ENCODE measurements at places on chromosomes 7 and 10.

GRCh38 chr7:108014747-108015682, 12.1 kb upstream of the LAMB1 start:
- no peak for DNase-seq

GRCh38 chr10:26831936-26832335, 28.8 kb downstream of the ABI1 start:
- DNase-seq: no peak

DNA sequence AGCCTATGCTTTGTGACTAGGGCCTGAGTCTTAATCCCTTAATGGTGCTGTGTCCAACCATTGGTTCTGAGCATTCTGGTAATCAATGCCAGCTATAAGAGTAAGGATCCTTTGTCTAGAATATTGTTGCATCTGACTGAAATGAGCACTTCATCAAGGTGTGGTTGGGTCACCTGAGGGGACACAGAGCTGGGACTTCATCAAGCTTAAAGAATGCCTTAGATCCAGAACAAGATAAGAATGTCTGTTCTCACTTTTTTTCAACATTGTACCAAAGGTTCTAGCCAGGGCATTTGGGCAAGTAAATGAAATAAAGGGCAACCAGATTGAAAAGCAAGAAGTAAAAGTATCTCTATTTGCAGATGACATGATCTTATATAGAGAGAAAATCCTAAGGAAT, 280.4 kb downstream of the MTERF1 start:
- DNase-seq: no peak

DNA sequence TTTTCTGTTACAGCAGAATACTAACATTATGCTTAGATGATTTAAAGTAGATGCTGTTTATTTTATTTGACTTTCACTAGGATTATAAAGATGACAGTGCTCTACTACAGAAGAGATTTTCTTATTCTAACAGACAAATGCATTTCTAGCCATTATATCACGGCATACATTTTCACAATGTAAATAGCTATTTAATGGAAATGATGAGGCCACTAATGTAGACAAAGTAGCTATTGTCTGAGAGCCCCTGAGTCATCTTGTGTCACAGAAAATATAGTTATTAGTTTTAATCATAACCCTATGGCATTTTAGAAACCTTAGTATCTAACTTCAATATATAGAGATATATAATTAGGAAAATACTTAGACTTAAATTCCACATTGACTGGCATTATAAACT, 158.0 kb upstream of the AHR start:
- DNase-seq: no peak

DNA sequence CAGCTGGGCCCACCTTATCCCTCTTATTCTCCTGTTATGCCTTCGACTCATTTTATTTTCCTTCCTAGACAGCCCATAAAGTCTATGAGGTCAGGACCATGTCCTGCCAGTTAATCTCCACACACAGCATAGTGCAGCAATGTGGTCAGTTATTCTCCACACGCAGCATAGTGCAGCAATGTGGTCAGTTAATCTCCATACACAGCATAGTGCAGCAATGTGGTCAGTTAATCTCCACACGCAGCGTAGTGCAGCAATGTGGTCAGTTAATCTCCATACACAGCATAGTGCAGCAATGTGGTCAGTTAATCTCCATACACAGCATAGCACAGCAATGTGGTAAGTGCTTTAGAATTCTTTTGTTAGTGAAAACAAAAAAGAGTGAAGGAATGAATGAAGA, 77.8 kb downstream of the TEX36 start:
- no peak for DNase-seq

DNA sequence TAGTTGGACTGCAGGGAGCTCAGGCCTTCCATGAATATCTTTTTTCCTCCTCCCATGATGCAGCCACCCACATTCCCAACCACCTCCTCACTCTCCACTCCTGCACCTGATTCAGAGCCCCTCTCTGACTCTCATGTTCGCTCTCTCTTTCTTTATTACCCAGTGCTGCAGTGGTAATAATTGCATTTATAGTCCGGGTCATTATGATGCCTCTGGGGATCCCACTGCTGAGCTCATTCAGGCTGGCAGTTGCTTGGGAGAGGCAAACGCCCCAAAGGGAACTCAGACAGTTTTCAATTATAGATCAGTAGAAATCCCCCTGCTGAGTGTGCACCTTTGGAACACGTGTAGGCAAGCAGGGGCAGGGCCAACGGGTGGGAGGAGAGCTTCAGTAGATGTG, 953.0 kb downstream of the GRID1 start:
- DNase-seq: no peak

- no peak for DNase-seq
Observed at GRCh38 chr7:118186501-118186900, 2.5 kb downstream of the LSM8 start.

GRCh38 chr7:50308203-50308531, 3.7 kb downstream of the IKZF1 start:
- no peak for DNase-seq

DNA sequence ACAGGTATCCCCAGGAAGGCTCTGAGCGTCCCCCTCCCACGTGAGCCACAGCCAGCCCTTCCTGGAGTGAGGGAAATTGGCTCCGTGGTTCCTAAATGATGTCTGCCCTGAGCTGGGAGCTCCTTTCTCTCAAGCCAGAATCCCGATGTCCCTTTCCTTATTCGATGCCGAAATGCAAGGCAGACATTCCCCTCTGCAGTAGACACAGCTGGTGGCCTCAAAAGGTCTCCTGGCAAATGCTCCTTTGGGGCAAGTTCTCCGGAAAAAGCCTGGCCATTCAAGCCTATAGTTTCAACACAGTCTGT, 98.9 kb downstream of the HIP1 start:
- no peak for DNase-seq

Measured in stimulated activated CD4-positive, alpha-beta T cell treated with anti-CD3 and anti-CD28 coated beads, Interleukin-15, amount 100 ng/mL, for 48 hours (primary cell).